Stimulated activated CD4-positive, alpha-beta T cell treated with anti-CD3 and anti-CD28 coated beads, Interleukin-4, amount 100 ng/mL, for 4 hours (primary cell): ENCODE measurements at places on chromosomes 5 and 9.

DNA sequence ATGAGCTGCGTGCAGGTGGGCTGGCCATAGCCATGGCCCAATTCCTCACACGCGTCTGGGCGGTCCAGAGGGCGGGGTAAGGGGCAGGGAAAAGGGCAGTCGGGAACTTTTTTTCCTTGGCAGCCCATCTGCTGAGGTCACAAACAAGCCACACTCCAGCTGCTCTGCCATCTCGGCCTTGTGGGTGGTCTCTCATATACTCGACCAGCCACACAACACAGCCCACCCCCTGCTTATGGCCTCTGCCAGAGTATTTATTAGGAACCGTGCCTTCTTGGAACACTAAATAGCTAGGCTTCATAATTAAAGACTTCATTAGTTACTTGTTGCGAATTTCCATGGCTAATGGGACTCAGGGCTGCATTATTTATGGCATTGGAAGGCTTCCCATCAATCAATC lies 98.5 kb upstream of the LHFPL2 start:
- DNase-seq, result no peak

DNA sequence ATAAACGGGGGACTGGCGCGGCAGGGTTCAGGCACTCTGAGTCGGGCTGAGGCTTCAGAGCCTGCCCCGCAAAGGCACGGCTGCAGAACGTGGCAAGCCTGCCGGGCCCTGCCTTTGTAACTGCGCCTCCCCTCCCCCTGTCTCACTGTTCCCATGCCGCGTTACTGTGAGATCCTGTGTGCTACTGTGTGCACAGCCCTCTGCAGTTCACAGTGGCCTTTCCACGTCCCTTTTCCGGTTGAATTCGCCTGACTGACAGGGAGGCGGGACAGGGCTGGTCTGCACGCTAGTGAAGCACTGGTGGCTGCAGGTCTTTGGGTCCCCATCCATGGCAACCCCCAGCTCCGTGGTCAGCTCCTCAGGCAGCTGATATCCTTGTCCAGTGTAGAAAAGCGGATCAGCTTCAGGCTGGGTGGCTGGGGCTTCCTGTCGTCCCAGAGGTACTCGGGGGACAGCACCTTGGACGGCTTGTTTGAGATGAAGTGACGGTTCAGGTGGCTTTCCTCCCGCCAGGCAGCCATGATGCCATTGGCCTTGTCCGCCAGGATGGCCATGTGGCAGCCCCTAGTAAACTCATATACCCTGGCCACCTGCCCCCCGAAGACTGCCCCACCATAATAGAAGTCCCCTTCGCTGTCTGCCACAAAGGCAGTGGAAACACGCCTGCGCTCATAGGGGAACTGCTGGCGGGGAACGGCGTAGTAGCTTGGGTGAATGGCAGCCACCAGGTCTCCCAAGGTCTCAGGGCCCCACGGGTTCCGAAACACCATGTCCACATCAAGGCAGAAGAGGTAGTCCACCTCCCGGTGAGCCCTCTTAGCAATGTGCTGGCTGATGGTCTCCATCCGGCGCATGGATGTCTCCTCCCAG lies 10.3 kb downstream of the GBGT1 start:
- no peak for DNase-seq

- no peak for DNase-seq
Measured at GRCh38 chr5:11851416-11851815, 52.8 kb downstream of the CTNND2 start.

GRCh38 chr5:113005454-113005853 lies 28.9 kb downstream of the DCP2 start:
- DNase-seq, result no peak

- DNase-seq, result no peak
Measured at GRCh38 chr9:98811051-98811650, 3.7 kb downstream of the GALNT12 start.

DNA sequence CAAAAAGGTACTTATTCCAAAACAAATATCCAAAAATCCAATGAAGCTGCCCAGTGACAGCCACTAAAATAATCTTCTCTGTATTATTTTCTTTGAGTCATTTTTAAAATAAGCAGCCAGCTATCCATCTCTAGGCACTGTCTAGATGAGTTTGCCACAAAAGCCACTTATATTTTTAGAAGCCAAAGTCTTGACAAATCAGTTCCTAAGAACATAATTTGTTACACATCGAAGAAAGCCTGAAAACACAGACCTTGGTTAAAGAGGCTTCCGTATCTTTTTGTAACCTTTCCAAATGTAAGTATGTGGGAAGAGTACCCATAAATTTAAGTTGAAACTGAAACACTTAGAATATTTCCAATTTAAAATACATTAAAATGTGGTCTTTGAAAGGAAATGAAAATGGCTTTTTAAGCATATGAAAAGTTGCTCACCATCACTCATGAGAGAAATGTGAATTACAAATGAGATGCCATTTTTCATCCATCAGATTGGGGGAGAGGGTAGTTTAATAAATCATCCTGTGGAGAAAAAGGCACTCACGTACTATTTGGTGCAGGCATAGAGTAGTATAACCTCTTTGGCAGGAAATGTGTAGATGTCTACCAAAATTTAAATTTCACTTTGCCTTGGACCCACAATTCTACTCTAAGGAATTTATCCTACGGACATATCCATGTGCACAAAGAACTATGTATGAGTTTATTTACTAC lies 180.4 kb downstream of the MLLT3 start:
- DNase-seq, result no peak

- DNase-seq, result no peak
Measured at GRCh38 chr5:146440870-146441495, 6.2 kb upstream of the TCERG1 start.

DNA sequence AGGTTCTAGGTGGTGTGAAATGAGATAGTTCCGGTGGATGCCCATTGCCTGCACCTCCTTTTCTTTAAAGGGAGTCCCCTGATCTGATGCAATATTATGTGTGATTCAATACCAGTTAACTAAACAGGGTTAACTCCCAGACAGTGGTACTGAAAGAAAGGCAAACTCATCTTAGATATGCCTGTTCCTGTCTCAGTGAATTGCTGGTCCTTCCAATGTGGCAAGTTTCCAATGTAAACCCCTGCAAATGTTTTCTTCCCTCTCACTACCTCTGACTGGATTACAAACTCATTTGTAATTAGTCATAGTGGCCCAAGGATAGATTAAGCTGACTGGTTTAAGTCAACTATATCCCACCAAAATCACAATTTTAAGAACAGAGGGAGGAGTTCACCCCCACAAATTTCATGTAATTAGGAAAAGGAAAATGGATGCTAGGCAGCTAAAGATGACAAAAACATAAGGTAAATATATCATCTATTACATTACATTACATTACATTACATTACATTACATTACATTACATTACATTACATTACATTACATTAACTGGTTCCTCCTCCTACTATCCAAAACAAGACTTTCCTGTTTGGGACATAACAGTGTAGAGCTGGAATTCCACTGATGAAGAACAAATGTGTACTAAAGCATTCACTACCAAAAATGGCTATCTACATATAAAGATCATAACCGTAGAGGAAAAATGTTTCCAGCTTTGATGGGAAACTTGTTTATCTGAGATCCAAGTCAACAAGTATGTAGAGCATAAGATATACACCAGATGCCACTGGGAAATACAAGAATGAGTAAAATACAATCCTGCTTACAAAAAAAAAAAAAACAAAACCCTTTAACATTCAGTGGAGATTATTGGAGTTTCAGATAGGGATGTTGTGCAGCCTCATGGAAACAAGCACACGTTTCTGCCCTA lies 121.5 kb upstream of the SNX2 start:
- no peak for DNase-seq

DNA sequence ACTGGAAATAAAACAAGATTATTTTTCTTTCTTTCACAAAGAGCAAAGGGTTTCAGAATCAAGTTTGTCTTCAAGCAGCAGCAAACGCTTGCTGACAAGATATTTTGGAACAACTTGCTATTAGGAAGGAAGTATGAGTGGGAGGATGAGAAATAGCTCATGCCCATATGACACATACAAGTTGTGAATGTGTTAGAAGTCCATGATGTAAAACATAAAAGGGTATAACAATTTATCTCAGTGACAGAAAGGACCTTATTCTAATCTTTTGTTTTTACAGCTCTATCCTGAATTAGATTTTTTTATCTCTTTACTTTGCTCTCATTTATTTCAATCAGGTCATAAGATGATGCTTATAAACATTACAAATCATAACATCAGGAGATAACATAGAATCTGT lies 516.6 kb upstream of the MEF2C start:
- no peak for DNase-seq

DNA sequence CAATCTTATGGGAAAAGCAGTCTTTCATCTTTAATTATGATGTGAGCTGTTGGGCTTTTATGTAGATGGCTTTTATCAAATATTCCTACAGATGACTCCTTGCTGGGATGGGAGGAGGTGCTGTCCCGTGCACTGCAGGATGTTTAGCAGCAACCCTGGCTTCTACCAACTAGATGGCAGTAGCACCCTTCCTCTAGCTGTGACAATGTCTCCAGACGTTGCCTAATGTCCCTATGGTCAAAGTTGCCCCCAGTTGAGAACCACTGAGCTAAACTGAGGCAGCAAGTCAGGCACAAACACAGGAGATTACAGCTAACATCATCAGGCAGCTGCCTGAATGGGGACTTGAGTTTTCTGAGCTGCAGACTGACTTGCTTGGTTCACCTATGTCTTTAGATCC lies 401.9 kb upstream of the PDE4D start:
- no peak for DNase-seq

DNA sequence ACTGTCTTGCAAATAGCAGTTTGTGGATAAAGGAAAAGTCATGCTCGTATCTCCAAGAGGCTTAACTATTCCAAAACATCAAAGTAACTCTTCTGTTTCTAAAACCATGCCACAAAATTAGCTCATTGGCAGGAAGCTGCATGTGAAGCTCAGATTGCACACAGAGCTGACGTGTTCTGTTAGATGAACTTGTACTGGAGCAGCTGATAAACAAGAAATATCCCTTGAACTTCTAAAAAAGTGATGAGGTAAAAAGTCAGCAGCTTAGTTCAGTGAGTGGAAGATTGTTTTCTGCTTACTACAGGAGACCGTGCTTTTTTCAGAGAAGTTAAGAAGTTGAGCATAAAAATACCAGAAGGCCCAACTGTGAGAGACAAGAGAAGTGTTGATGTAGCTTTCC lies 113.2 kb downstream of the SLC12A2 start:
- no peak for DNase-seq

- DNase-seq, result no peak
Measured at GRCh38 chr5:6383376-6383775, 5.0 kb upstream of the MED10 start.

GRCh38 chr5:15864536-15865215 lies 314.9 kb downstream of the MARCHF11 start:
- no peak for DNase-seq

DNA sequence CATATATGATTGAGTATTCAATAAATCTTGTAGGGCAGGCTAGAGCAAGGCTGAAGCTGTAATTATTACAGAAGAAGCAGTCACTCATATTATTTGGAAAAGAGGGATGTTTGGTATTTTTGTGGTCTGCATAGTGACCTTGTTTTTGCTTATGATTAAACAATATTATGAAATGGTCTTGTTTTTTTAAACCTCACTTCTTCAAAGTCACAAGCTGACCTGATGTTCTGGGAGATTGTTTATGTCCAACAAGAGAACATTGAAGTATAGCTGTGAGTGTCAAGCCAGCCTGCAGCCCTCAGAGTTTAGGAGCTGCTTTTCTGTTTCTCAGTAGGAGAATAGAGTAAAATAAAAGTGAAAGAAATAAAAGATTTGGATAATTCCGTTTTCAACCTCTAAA lies 342.2 kb downstream of the LRRC70 start:
- DNase-seq, result no peak

DNA sequence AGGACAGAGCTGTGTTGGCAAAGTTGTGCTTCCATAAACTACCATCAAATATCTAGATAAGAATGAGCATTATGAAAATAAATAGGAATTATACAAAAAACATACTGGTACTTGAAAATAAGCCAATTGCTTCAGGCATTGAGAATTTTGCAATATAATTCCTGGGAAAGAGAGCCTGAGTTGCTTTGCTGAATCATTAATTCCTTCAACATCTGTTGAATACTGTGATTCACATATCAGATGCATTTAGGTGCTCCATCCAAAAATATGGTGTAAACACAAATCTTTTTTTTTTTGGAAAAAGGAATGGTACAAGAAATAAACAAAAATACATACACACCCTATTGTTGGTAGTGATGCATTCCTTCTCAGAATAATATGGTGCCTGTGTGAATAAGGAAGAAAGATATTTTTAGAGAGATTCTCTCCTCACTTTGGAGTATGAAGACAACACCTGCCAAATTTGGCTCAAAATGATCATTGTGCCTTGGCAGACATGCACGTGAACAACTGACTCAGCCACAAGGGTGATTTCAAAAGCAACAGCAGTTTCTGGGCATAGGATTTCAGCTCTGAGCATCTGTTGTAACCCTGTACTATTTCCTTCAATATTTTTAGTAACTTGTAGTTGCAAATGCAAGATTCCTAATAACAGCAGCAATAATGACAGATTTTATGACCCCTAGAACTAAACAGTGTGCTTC lies 96.7 kb downstream of the CAVIN4 start:
- no peak for DNase-seq

GRCh38 chr5:81180780-81181460 lies 52.2 kb upstream of the CKMT2 start:
- no peak for DNase-seq

GRCh38 chr9:137956039-137956438 lies 78.5 kb downstream of the CACNA1B start:
- DNase-seq, result no peak

- DNase-seq, result no peak
Measured at GRCh38 chr9:125659201-125659840, 47.7 kb downstream of the MAPKAP1 start.

DNA sequence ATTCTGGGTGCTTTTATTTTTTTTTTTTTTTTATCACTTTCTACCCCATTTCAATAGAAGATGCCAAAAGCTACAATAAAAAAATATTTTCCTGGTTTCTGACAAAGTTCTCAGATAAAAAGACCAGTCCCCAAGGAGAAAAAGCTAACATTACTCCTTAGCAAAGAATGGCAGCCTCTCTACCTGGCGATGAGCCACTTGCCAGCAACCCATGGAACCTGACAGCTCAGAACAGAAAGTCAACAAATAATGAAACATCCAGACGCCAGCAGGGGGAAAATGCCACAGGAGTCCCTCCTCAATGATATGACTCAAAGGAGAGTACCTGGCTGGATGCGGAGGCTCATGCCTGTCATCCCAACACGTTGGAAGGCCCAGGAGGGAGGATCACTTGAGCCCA lies 123.2 kb downstream of the MYO10 start:
- DNase-seq, result no peak

DNA sequence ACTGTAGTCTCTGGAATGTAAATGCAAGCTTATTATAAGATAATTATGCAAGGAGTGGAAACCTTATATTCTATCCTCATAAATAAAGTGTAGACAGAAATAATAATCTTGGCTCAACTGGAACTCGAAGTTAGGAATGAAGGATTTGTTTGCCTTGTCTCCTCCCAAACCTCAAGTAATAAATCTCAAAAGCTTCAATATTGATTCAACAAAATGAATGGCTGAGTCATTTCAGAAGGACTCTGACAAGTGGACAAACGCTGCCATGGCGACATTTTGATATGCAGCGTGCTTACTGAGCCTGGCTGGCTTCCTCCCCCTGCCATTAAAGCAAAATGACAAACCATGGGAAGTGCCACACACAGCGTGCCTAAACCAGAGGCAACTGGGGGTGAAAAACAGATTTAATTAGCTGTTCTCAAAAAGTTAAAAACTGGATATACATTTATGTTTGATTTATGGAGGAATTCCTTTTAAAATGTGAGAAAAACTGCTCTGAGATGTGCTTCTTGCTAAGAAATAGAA lies 10.5 kb upstream of the ADGRV1 start:
- DNase-seq, result no peak
